ENCODE measurements at places on chromosomes 6 and 20.

GRCh38 chr6:102619585-102619984 is 1226.1 kb downstream of the GRIK2 start:
- DNase-seq, result no peak

DNA sequence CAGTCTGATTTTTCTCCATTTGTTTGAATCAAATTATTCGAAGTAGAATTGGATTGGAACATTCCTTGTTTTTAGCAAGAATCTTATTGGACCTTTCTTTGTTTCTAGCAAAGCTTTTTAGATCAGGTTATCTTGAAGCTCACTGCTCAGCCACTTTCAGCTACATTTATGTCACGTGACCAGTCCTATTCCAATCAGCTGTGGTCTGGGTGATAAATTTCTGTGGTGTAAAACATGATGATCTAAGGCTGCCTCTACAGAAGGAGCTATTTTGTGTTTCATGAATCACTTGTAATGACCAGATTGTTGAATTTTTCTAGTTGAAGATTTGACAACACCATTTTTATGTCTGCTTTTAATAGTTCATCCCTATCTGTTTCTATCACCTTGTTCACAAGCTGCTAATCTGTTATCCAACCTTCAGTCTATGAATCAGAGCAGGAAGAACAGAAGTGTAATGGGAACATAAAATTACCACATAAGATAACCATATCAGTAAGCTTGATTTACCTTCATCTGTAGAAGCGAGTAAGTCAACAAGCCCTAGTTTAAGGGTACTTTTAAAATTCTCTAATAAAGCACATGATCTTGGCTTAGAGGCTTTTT is 101.0 kb upstream of the MAP3K7 start:
- no peak for DNase-seq

DNA sequence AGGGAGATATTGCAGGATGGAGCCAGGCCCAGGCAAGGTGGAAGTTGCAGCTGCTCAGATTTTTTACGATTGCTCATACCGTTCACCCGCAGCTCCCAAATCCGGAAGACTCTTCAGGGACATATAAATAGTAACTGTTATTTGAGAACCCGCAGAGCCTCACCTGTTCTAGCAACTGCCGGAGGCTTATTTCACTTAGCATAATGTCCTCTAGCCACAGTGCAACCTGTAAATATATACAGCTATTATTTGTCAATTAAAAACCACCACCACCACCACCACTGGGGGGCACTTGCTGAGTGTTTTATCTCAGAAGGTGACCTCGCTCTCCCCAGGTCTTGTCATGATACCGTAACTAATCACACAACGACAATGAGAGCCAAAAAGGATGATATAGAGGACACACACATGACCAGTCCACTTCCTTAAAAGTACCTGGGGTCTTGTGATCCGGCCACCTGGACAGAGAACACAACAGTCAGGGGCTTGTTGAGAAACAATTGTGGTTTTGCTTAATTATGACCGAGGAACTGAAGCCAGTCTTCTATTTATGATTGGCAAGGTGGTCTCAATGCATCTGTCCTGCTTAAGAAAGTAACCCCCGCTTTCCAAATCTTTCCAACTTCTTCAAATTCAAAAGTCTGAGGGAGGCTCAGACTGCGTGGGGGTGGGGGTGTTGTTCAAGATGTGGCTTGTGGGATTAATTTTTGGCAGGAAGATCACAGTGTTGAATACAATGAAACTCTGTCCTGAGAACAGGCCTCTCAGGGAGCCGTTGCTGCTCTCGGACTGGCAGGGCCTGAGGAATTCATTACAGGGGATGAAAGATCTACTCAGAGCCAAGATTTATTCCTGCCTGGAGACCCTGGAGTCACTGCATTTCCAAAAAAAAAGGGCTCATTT is 107.7 kb upstream of the PRND start:
- peak; percentile 38 for DNase-seq

- no peak for DNase-seq
Observed at GRCh38 chr20:52564594-52564993, 373.0 kb upstream of the ZFP64 start.

DNA sequence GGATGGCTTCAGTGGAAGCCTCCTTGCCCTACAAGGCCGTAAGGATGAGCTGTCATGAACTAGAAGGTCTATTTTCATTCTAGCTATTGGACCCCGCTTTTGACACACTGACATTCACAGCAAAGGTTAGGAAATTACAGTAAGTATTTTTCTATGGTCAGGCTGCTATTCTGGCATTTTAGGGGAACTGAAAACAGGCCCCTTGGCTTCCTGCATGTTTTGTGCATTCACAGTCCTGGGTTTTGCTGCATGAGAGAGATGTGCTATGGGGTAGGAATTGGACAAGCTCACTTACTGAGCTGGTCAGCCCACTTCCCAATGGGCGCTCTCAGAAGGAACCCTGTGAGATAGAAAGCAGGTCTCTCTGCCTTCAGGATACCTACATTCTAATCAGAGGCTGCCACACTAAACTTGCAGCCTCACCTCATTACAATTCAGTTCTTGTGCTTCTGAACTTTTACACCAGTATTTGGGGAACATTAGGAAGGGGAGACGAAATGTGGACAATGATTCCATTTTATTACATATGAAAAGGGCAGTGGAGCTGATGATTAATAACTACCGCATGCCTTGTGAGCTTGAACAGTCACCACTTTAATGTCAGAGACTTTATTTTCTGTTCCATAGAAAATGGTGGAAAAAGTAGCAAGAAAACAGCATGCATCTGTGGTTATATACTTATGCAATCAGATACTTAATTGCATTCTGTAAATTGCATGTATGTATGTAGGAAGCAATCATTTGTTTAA is 86.6 kb upstream of the TAB2 start:
- no peak for DNase-seq

GRCh38 chr6:46090115-46091079 is 39.4 kb upstream of the ENPP4 start:
- peak; percentile 62 for DNase-seq

GRCh38 chr6:155495011-155495768 is 39.6 kb upstream of the NOX3 start:
- no peak for DNase-seq

GRCh38 chr20:665276-665675 is 10.3 kb downstream of the SCRT2 start:
- DNase-seq, result no peak

- no peak for DNase-seq
Observed at GRCh38 chr6:81655696-81656095, 96.8 kb downstream of the TENT5A start.

DNA sequence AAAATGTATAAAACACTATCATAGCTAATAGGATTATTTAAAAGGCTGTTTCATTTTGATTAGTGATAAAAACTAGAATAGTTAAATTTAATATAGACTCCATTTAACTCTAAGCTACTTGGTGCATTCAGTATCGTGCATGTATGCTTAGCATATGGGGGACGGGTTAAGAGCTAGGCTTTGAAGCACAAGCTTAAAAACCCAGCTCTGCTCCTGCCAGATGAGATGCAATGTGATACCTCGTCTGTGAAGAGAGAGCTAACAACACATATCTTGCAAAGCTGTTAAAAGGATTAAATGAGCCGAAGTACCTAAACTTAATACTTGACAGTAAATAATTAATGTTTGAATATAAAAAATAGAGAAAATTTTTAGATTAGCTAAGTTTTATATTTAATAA is 42.2 kb downstream of the DTNBP1 start:
- no peak for DNase-seq

- no peak for DNase-seq
Observed at GRCh38 chr6:51166914-51167313, 348.2 kb downstream of the TFAP2B start.

DNA sequence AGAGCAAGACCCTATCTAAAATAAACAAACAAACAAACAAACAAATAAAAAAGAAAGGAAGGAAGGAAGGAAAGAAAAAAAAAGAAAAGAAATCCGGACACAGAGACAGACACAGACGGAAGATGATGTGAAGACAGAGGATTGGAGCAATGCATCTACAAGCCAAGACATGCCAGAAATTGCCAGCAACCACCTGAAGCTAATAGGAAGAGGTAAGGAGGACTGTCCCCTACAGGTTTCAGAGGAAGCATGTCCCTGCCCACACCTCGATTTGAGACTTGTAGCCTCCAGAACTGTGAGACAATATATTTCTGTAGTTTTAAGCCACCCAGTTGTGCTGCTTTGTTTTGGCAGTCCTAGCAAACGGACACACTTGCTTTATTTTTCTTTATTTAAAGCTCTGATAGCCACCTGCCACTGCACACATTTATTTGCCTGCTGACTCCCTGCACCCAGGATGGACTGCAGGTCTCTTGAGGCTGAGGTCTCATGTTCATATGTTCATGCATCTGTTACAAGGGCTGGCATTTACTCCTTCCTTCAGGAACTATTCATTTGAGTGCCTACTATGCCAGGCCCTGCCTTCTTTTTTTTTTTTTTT is 20.7 kb upstream of the ZMYND8 start:
- no peak for DNase-seq

GRCh38 chr20:52434041-52434425 is 242.5 kb upstream of the ZFP64 start:
- no peak for DNase-seq

Data from Calu3 (cell line).